ENCODE measurements at places on chromosomes 6 and 20.

- DNase-seq = peak; percentile 89
Observed at GRCh38 chr20:58219342-58219700, 9.1 kb downstream of the ANKRD60 start.

- DNase-seq = no peak
Observed at GRCh38 chr20:62995898-62996595, 10.7 kb downstream of the BHLHE23 start.

- peak; percentile 27 for DNase-seq
Observed at GRCh38 chr6:33908025-33908424, 104.2 kb upstream of the MLN start.

- DNase-seq = no peak
Observed at GRCh38 chr6:41594766-41595165, 43.5 kb upstream of the MDFI start.

GRCh38 chr20:36017048-36017951 lies 48.9 kb downstream of the CNBD2 start:
- DNase-seq = no peak

GRCh38 chr20:51220293-51220706 lies 197.4 kb upstream of the KCNG1 start:
- peak; percentile 52 for DNase-seq

GRCh38 chr6:36743032-36743431 lies 45.4 kb downstream of the RAB44 start:
- DNase-seq = no peak

- DNase-seq = no peak
Observed at GRCh38 chr6:26445934-26446667, 5.8 kb downstream of the BTN3A3 start.

- no peak for DNase-seq
Observed at GRCh38 chr6:22906091-22906549, 336.8 kb downstream of the HDGFL1 start.

DNA sequence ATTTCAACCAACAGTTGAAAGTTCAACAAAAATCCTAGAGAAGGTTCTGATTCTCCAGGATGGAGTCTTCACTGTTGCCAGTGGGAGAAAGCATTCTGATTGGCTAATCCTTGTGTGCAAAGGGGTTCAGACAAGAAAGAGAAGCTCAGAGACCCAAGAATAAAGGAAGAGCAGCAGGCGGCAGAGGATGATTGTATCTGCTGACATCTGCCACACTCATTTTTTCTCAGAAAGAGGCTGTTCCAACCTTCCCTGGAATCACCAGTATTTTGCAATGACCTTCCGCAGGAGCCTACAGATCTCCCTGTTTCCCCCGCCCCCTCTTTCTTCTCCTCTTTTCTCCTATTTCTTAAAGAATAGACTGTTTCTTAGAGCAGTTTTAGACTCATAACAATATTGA lies 376.7 kb downstream of the CDH26 start:
- no peak for DNase-seq

DNA sequence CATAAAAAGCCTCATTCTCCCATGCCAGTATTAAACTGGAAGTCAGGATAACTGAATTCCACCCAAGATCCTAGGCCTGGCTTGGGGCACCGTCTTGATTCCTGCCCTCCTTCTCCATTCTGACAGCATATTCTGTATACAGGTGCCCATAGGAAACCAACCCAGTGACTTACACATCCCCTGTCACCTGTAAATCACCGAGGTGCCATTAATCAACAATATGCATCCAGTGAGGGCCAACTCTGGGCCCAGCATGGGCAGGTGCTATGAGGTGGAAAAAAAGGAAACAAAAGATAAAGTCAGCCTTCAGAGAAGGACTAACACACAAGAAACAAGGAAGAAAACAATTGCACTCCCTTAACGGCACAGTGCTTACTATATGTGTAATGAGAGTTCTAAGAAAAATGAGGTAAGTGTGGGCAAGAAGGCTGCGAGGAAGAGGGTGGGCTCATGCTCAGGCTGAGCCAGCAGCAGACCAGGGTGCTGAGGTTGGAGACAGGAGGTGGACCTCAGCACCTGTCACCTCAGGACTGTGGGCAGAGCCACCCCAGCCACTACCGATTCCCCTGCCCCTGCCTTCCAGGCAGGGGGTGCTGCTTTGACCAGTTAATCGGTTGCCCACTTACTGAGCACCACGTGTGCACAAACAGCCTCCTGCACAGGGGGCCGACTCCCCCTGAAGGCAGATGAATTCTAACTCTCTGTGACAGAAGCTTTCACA lies 105.9 kb downstream of the TRERF1 start:
- no peak for DNase-seq

DNA sequence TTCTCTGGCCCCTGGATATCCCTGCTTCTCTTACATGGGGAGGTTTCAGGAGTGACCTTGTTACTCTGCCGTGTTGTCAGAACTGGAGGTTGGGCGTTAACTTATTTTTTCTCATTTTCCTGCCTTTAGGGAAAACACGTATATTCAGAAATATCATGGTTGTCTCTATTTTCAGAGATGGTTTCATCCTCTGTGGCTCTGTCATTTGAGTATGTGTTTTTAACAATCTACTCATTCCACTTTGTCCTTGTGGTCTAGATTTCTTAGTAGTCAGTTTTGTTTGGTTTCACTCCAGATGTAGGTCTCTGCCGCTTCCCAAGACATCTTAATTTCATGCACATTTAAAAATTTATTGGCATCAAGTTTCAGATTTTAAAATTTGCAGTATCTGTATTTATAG lies 45.9 kb downstream of the KCNS1 start:
- DNase-seq = no peak

- peak; percentile 72 for DNase-seq
Observed at GRCh38 chr6:99013145-99013544, 65.4 kb upstream of the FBXL4 start.

- DNase-seq = no peak
Observed at GRCh38 chr20:4820806-4821518, 99.3 kb downstream of the PRND start.

GRCh38 chr6:44190715-44191114 lies 26.0 kb upstream of the MYMX start:
- DNase-seq = no peak

DNA sequence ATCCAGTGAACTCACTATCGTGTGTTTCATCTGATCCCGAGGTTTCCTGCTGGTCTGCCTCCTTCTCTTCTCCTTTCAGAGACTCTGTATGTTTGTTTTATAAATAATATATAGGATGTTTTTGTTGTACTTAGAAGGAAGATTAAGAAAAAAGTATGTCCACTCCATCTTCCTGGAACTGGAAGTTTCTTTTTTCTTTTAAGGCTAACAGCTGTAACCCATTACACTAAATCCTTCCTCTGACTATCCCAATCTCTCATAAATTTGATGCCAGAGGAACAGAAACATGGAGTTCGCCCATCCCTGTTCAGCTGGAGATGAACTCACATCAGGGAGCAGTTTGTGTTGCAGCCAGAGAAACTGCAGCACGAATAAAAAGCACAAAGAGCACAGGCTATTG lies 20.7 kb downstream of the RIPK1 start:
- no peak for DNase-seq

- DNase-seq = no peak
Observed at GRCh38 chr6:5199702-5200101, 61.0 kb downstream of the LYRM4 start.

DNA sequence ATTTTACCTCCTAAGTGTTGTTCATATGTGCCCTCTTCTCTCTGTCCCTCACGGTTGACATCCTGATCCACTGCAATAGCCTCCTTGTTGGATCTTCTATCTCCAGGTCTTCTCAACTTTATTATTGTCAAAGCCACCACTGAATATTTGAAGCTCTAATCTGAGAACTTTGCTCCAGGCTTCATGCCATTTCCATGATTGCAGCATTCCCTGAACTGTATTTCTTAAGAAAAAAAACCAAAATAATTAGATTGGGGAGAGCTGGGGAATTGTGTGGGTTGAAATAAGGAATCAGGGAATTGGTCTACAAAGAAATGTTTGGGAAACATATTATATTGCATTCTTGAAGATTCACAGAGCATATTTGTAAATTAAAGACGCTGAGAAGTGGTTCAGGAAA lies 2.5 kb upstream of the STX7 start:
- DNase-seq = no peak

- peak; percentile 55 for DNase-seq
Observed at GRCh38 chr6:117906507-117906957, 532 bp upstream of the SLC35F1 start.

- peak; percentile 69 for DNase-seq
Observed at GRCh38 chr6:25942561-25943147, 12.2 kb upstream of the SLC17A2 start.

DNA sequence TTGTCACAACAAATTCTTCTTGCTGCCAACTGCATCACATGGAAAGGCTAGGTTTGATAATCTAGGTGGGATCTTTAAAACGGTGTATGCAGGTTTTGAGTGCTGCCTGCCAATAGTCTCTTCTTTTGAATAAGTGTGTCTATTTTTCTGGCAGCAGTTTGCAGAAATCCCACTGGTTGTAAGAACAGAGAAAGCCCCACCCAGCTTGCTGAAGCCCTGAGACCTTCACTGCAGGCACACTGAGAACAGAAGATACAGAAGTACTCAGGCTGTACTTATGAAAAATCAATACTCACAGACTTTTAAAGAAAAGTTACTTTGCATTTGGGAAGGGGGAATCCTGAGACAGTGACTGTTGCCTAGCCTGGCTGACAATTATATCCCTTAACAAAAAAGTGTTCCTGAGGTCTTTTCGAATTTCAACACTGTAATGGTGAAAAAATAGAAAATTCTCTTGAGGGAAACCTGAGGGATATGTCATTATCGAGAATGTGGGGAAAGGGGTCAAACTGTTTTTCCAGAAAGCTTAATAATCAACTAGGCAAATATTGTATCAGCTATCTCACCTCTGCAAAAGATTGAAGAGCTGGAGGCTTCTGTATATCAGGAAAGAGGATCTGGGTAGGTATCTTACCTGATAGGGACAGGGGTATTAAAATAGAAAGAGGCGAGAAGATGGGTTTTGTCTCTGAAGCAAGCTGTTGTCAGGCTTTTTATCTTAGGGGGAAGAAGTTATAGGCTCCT lies 199.9 kb downstream of the LRFN2 start:
- no peak for DNase-seq

DNA sequence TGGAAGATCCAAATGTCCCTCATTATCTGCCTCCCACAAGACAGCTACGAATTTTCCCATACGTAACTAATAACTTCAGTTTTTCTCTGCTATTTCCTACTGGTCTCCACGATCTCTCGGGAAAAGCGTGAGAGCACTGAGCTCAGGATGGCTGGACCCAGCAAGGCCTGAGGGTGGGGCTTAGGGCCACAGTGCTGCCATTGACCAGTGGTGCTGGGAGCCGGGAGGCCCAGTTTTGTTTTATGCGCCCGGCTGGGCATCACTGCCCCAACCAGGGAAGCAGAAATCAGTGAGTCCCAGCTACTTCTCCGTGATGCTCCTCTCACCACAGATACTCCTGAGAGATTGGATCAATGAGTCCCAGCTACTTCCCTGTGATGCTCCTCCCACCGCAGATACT lies 238.4 kb downstream of the LY86 start:
- DNase-seq = no peak

DNA sequence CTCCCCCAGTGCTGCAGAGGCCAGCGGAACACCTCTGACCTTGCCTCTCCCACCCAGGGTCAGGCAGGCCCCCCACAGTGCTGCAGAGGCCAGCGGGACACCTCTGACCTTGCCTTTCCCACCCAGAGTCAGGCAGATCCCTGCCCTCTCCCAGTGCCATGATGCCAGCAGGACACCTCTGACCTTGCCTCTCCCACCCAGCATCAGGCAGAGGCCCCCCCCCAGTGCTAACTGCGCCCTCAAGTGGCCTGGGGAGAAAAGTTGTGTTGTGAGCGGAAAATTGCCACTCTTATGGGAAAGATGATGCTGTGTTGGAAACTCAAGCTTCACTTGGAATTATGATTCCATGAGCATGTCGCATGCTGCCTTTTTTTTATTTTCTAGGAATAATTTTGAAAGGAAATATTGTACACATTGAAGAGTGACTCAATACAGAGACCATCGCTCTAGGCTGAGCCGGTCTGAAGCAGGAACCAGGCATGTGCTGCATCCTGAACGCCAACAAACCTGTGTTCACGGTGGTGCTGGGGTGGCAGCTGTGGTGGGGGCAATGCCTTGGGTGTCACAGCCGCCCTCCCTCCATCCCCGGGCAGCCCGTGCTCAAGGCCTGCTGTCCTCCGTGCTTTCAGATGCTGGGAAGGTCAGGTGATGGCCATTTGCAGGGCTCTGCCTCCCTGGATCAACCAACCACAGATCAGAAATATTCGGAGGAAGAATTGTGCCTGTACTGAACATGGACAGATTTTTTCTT lies 98.6 kb downstream of the CDH4 start:
- no peak for DNase-seq

DNA sequence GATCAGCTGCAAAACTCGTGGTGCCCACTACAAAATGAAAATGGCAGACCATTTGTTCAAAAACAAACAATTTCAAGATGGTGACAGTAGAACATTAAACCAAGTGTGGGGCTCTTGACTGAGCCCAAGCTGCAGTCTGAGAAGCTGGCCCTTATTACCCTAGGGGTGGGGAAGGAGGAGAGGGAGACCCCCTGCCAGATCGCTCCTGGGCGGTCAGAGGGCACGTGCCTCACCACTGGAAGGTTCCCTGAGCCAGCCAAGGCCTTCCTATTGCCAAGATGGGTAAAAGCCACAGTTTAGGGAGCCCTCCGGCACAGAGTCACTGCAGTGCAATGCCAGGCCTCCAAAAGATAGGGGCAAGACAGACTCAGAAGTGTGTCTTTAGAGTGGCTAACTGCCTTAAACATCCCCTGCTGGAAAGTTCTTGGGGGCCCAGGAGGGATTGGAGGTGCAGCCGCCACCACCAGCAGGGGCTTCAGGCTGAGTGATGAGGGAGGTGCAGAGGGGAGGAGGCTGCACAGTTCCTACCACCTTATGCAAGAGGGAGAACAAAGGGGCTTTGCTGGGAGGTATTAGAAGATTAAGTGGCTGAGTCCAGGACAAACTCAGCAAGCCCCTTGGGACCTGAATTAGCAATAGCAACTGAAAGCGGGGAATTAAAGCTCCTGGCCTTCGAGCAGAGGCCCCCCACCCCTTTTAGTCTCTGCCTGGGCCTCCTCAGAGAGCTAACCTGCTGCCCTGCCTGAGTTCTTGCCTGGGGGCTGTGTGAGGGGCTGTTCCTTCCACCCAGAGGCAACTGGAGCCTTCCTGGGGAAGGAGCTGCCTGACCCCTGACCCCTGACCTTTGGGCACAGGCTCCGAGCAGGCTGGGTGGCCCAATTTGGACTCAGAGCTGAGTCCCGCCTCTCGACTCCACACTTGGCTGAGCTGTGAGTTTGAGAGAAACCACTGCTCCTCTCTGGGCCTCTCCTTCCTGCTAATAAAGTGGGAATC lies 88.4 kb downstream of the VEGFA start:
- DNase-seq = peak; percentile 62

- no peak for DNase-seq
Observed at GRCh38 chr6:36834576-36835341, 4.5 kb downstream of the CPNE5 start.

DNA sequence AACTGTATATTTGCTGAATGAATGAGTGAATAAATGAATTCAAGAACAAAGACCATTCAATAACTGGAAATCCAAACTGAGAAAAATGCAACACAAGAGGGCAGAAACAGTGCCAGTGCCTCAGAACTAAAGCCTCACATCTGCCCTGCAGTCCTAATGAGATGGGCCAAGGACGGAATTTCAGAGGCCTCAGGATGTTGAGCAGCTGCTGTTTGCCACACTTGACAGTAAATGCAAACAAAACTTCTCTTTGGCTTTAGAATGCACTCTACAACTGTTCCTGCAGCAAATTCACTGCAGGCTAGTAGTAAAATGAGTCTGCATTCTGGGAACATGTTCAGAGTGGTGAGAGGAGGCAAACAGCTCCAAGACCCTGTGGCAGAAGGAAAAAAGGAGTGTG lies 177.6 kb upstream of the LRFN2 start:
- no peak for DNase-seq

All from NB4 (cell line).